Thyroid gland (tissue), 4 donors: ENCODE measurements at places on chromosomes 4 and X. TPM values are rescaled to one million over a fixed set of nuclear protein-coding genes. Genes with fewer than 3 reads are reported as not detected.

DNA sequence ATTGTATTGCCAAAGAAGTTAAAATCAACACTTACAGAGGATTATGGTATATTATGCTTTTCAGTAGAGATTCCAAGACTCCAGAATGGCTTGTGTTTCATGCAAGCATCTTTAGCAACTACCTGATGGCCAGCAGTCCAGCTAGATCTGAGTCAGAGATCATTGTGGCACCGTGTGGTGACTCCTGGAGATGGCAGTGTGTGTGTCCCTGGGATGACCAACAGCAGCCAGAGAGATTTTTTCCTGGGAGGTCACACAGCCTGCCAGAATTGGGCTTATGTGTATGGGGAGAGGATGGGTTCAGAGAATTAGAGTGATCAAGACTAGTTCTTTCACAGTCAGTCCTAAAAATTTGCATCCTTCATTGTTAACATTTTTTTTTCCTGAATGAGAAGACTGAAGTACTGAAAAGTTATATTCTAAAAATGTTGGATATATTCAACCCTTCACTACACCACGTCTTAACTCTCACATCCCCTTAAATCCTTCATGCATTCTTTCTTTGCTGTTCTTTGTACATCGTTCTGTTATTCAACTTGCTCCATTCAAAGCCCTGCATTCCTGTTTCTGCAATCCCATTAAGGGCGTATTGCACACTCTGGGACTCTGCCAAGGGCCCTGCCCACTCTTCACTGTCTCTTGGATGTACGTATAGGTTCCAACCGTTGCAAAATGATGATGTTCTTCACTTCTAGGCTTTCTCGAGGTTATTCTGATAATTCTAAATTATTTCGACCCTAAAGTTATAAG, 12.4 kb downstream of the TENM3 start:
- no peak overlapping the region for H3K4me3 ChIP-seq
- H3K4me1 ChIP-seq: no peaks in the 10 kb centered on the region
- H3K27me3 ChIP-seq: no peaks in the 10 kb centered on the region
- DNase-seq: no peak
- no peak overlapping the region for H3K27ac ChIP-seq
- no peaks in the 10 kb centered on the region for H3K36me3 ChIP-seq

- H3K27me3 ChIP-seq: no peaks in the 10 kb centered on the region
- no peak overlapping the region for H3K4me3 ChIP-seq
- H3K36me3 ChIP-seq: no peaks in the 10 kb centered on the region
- H3K4me1 ChIP-seq: no peaks in the 10 kb centered on the region
Measured at GRCh38 chr4:136748773-136749172, 783.5 kb downstream of the PCDH18 start.

The TMSB15A gene
- total RNA-seq: 0.78 TPM

The ATP2B3 gene
- not detected for total RNA-seq

DNA sequence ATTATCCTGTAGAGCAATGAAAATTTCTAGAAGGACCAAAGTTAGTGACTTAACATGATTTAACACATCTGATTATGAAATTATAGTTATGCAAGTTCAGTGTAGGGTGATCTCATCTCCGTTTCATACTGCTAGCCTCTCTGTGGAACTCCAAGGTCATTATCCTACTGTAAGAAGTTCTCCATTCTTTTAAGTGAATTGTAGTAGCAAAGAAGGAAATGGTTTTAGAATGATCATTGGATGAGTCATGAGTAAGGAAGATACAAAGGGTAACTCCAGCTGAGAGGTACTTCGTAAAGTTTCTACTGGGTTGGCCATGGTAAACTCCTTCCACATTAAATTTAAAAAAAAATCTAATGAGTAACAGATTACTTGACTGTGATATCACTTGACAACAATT, 215.0 kb upstream of the GIMD1 start:
- no peak overlapping the region for H3K27ac ChIP-seq
- no peaks in the 10 kb centered on the region for H3K4me1 ChIP-seq
- no peak overlapping the region for H3K4me3 ChIP-seq
- no peaks in the 10 kb centered on the region for H3K36me3 ChIP-seq

The ODAM gene
- total RNA-seq: 1.9 TPM

- H3K36me3 ChIP-seq: no peaks in the 10 kb centered on the region
- no peaks in the 10 kb centered on the region for H3K27me3 ChIP-seq
- DNase-seq: peak; percentile 22
- H3K4me3 ChIP-seq: no peak overlapping the region
- no peaks in the 10 kb centered on the region for H3K4me1 ChIP-seq
- H3K27ac ChIP-seq: no peak overlapping the region
Measured at GRCh38 chrX:152817078-152817764, 13.3 kb downstream of the CETN2 start.

The TMPRSS11D gene
- total RNA-seq: not detected

The IL15 gene
- 45.8 TPM for total RNA-seq

DNA sequence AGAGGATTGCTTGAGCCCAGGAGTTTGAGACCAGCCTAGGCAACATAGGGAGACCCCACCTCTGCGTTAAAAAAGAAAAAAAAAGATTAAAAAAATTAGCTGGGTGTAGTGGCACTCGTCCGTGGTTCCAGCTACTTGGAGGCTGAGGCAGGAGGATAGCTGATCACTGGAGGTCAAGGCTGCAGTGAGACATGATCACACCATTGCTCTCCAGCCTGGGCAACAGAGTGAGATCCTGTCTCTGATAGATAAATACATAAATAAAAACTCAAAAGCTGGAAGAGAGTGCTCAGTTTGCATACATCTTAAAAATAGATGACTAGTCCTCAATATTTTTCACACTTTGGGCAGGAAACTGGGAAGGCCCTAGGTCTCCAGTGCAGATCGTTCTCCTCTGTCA, 54.1 kb downstream of the TMEM131L start:
- DNase-seq: no peak
- H3K4me3 ChIP-seq: no peak overlapping the region
- no peak overlapping the region for H3K27ac ChIP-seq
- no peaks in the 10 kb centered on the region for H3K27me3 ChIP-seq
- no peaks in the 10 kb centered on the region for H3K4me1 ChIP-seq
- H3K36me3 ChIP-seq: no peaks in the 10 kb centered on the region

- DNase-seq: no peak
- H3K27me3 ChIP-seq: no peaks in the 10 kb centered on the region
- H3K4me1 ChIP-seq: peaks cover 21% of the 10 kb centered on the region
- H3K36me3 ChIP-seq: no peaks in the 10 kb centered on the region
- H3K27ac ChIP-seq: no peak overlapping the region
- no peak overlapping the region for H3K4me3 ChIP-seq
Measured at GRCh38 chrX:40079572-40079971, 18.2 kb downstream of the BCOR start.

DNA sequence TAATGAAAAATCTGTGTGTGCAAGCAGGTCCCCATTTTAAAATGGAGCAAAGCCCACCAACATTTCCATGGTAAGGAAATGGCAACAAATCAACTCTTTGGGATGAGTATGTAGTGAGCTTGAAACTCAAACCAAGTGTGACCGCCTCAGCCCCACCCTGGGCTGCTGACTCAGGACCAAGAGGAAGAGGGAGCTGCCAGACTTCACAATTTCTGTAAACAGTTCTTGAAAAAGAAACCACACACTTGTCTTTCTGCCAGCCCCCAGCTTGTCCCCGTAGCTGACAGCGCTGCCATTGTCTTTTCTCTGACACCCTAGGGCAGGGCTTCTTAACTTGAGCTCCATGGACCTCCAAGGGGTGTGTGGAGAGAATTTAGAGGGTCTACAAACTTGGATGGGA, 10.3 kb downstream of the RTL5 start:
- H3K27me3 ChIP-seq: no peaks in the 10 kb centered on the region
- peaks cover 51% of the 10 kb centered on the region for H3K4me1 ChIP-seq
- H3K4me3 ChIP-seq: no peak overlapping the region
- H3K36me3 ChIP-seq: no peaks in the 10 kb centered on the region
- peak overlapping the region; percentile 43 for H3K27ac ChIP-seq
- peak; percentile 70 for DNase-seq

- peaks cover 81% of the 10 kb centered on the region for H3K4me1 ChIP-seq
- no peak overlapping the region for H3K4me3 ChIP-seq
- peak overlapping the region; percentile 84 for H3K27ac ChIP-seq
- peak; percentile 45 for DNase-seq
Measured at GRCh38 chr4:76199664-76200211, 13.9 kb downstream of the SCARB2 start.

The ZFYVE28 gene
- total RNA-seq: 8.9 TPM

DNA sequence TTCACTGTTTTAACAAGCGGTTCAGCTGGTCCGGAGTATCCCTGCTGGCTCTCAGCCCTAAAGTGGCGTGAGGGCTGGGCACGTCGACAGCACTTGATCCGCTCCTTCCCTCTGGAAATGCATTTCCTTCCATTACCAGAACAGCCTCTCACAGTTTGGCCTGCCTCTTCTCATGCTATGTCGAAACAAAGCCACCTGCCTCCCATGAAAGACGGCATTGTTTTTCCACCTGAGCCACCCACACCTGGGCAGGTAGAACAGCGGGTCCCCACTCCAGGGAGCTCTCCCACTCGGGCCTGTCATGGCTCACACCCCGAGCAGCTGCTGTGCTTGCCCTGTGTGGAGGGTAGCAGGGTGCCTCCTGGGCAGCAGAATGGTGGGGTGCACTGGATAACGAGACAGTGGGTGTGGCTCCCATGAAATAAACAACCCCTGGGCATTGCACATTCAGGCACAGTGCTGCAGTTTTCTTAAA, 86.2 kb downstream of the FHDC1 start:
- no peaks in the 10 kb centered on the region for H3K27me3 ChIP-seq
- H3K4me1 ChIP-seq: no peaks in the 10 kb centered on the region
- DNase-seq: peak; percentile 88
- H3K27ac ChIP-seq: no peak overlapping the region
- H3K4me3 ChIP-seq: no peak overlapping the region

The SPANXB1 gene
- not detected for total RNA-seq

GRCh38 chr4:153249199-153250041, 45.2 kb downstream of the TRIM2 start:
- peak overlapping the region; percentile 32 for H3K4me3 ChIP-seq
- H3K27ac ChIP-seq: peak overlapping the region; percentile 76
- no peaks in the 10 kb centered on the region for H3K27me3 ChIP-seq
- no peaks in the 10 kb centered on the region for H3K36me3 ChIP-seq

The DDIT4L gene
- 3.7 TPM for total RNA-seq

DNA sequence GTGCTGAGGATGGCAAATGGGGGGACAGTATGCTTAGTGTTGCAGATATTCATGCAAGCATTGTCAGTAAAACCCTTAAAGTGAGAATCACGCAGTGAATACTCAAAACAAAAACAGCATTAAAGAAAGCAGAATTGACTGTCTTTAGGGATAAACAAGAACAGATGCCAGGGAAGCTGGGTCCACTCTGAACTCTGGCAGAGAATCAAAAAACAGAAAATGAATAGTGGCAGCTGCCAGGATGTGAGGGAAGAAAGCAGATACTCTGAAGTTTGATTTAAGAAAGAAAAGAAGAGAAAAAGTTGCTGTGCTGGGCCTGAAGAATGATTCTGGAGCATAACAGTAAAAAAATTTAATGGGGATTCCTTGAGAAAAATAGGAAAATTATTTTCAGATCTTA, 131.5 kb downstream of the GABRA2 start:
- H3K27me3 ChIP-seq: no peaks in the 10 kb centered on the region
- H3K27ac ChIP-seq: no peak overlapping the region
- DNase-seq: no peak
- no peak overlapping the region for H3K4me3 ChIP-seq
- no peaks in the 10 kb centered on the region for H3K4me1 ChIP-seq
- H3K36me3 ChIP-seq: no peaks in the 10 kb centered on the region

DNA sequence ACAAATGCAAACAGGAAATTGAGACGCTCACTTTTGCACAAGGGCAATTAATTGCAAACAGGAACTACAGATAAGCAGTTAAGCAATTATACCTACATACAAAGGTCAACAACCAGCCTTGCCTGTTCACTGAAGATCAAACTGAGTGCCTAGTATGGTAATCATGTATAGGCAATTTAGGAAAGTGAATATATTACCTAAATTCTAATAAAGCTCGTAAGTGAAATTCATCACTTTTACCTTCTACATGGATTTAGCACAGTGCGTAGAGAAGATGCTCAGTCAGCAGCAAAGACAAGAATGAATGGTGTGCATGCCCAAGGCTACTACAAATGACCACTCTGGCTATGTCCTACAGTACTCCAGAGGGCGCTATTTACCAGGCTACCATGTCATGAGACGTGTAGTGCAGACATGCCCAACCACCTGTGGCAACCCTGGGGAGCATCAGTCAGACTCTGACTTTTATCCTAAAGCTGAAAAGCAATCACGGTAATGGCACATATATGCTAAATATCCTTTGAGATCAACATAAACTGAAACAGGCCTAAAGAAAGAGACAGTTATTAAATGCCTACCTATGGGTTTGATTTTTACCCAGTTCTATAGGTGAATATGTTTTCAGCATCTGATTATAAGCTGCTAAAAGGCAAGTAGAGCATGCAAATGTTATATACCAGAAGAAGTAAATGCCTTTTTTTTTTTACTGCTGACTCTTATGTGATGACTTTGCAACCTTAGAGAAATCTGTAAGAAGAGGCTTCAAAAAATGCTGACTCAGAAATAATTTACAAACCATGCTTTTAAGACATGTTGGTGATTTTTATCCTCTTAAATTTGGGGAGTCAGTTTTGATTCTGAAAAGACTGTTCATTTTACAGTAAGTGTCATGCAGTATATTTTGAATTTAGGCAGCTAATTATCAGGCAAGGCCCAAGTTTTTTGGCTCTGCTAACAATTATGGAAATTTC, 178.0 kb downstream of the PPP3CA start:
- no peaks in the 10 kb centered on the region for H3K27me3 ChIP-seq
- peak; percentile 73 for DNase-seq
- H3K4me1 ChIP-seq: no peaks in the 10 kb centered on the region
- no peak overlapping the region for H3K27ac ChIP-seq
- H3K36me3 ChIP-seq: no peaks in the 10 kb centered on the region
- no peak overlapping the region for H3K4me3 ChIP-seq

- no peak overlapping the region for H3K4me3 ChIP-seq
- DNase-seq: no peak
- H3K4me1 ChIP-seq: no peaks in the 10 kb centered on the region
- H3K27me3 ChIP-seq: no peaks in the 10 kb centered on the region
Measured at GRCh38 chrX:119382606-119383005, 16.5 kb upstream of the SLC25A43 start.
